Fibroblast of upper back skin (primary cell): ENCODE measurements at places on chromosomes 1 and 21.

DNA sequence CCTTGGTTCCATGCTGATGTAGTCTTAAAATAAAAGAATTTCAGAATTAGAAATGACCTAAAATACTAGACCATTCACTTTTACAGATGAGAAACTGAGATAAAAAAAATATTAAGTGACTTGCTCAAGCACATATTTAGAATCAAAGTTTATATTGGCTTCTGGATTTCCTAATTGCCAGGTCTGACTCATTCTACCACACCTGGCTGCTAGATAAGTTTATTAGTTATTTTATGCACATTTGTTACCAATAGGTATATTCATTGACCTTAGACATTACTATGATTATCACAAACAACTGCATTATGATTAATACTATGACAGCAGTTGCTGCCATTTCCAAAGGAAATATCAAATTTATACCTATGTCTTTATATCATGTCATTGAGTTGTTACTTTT, 497.5 kb downstream of the RWDD3 start:
- no peak for DNase-seq

GRCh38 chr1:110610084-110610483, 3.9 kb upstream of the KCNA2 start:
- DNase-seq = no peak

DNA sequence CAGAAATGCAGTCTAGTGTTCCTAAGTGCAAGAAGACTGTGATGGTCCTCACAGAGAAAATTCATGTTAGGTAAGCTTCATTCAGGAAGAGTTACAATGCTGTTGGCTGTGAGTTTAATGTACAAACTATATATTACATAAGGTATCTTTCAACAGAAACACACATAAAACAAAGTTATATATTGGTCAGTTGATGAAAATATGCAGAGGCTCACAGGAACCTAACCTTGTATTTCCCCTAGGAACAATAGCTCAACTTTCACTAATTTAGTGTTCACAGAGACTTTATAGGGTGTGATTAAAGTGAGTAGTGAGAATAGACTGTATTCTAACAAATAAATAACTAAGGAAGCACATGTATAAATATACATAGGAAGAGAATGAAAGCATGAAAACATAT, 676.9 kb upstream of the ADGRL4 start:
- no peak for DNase-seq

DNA sequence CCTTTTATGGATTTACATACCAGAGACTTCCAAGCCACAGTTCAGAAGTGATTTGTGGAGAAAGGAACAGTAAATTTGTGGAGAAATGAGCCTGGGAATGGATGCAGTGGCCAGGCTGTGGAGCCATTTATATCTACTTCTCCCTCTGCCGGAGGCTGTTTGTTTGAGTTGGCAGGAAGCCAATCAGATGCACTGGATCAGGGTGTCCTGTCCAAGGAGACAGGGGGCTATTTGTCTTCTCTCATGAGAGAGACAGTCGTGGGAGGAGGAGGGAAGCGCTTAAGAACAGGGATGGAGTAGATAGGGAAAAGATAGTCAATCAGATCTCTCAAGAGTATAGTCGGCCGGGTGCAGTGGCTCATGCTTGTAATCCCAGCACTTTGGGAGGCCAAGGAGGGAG, 2.8 kb upstream of the HAPLN2 start:
- peak; percentile 43 for DNase-seq

GRCh38 chr1:214006845-214007244, 19.1 kb downstream of the PROX1 start:
- DNase-seq = no peak

DNA sequence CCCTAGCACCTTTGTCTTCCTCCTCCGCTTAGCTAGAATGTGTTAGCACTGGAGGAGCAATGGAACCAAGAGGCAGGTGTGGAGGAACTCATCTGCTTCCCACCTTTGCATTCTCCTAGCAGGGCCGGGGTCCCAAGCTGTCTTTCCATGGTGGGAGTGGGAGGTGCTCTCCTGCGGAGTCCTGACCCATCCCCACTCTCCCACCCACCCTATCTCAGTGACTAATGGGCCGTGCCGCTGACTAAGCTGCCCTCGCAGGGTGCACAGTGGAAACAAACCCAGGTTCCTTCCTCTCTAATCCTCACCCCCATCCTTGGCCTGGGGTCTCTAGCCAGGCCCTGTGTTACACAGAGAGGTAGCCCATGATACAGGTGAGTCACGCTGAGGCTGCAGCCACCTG, 177.5 kb downstream of the HIVEP3 start:
- no peak for DNase-seq

DNA sequence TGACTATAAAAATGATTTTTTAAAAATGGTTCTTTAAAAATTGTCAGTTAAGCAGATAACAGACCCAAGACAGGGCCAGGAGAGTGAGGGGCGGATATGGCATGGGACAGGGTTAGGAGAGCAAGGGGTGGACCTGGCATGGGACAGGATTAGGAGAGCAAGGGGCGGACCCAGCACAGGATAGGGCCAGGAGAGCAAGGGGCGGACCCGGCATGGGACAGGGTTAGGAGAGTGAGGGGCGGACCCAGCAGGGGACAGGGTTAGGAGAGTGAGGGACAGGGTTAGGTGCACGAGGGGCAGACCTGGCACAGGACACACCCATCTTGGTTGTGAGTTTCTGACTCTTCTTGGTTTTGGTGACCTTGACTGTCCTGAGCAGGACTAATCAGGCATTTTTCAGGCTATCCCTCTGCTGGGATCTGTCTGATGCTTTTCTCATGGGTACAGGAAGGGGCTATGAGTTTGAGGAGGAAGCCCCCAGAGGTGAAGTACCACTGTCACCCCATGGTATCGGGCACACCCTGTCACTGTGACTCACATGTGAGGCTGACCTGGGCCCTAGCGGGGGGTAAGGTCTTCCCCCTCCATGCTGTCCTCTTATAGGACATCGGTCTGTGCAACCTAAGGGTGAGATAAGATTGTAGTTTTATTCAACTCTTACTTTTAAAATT, 159.0 kb upstream of the COL6A1 start:
- DNase-seq = no peak

- no peak for DNase-seq
Measured at GRCh38 chr1:24186711-24186992, 437 bp downstream of the IFNLR1 start.

DNA sequence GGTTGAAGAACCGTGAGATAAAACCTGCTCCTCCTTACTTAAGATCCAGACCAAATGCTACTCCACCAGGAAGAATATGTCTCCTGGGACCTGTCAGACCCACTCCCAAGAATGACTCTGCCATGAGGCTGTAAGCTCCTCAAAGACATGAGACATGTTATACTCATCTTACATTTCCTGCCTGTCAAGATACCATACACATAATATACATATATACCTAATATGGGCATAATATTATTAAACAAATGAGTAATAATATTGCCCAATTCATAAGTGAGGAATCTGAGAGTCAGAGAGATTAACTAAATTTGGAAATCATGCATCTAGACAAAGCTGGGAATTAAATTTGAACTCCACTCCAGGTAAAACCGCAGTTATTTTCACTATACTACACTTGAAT, 634.9 kb downstream of the LMO4 start:
- peak; percentile 90 for DNase-seq

- peak; percentile 36 for DNase-seq
Measured at GRCh38 chr1:220426989-220427388, 100.9 kb upstream of the MARK1 start.

DNA sequence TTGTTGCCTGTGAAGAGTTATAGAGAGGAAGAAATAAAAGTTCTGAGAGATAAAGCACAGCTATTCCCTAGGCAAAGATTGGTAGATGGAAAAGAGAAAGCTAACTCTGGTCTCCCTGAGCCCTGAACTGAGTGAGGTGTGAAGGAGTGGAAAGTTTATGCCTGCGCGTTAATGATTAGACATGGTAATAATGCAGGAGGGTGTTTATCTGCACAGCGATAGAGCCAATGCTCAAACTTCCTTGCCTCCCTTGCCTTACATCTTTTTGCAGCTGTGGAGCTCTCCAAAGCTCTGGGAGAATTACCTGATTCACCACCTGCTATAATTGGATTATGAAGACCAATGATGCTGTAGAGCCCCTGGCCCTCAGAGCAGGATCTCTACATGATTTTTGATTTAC, 32.8 kb upstream of the CHRM3 start:
- DNase-seq = no peak

- DNase-seq = peak; percentile 41
Measured at GRCh38 chr1:153697191-153698019, 18.9 kb downstream of the NPR1 start.

GRCh38 chr1:230026572-230026971, 40.5 kb upstream of the GALNT2 start:
- DNase-seq = no peak

DNA sequence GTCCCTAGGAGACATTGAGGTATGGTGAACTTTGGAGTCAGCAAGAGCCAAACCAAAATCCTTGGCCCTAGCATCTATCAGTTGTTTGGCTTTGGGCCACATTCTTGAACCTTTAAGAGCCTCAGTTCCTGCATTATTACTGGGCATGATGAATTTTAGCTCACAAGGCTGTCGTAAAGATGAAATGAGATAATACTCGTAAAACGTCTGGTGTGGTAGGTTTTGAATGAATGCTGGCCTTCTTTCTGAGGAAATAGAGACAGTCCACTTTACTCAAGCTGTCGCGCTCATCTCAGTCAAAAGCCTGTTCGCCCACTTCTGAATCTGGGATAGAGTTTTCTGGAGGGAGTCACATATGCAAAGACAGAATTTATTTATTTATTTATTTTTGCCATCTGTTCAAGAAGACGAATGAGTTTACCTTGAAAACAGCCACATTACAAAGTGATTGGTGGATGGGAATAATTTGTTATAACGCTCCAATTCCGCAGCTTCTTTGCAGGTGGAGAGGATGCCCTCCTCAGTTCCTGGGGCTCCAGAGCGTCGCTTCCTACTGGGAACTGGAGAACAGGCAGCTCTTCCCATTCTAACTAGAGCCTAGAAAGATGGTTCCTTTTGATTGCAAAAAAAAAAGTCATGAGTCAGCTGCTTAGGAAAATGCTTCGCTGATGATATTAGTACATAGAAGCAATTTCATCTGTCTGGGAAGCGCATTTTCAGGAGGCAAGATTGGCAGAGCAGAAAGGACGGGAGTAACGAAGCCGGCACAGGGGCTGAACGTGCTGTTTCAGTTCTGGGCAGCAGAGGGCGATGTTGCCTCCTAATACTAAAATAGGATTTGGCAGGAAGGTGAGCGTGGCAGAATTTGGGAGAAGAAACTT, 49.9 kb upstream of the CYP2J2 start:
- DNase-seq = peak; percentile 53

- DNase-seq = no peak
Measured at GRCh38 chr1:61962631-61963030, 220.4 kb downstream of the PATJ start.

- no peak for DNase-seq
Measured at GRCh38 chr1:21344098-21344749, 54.0 kb upstream of the ECE1 start.

DNA sequence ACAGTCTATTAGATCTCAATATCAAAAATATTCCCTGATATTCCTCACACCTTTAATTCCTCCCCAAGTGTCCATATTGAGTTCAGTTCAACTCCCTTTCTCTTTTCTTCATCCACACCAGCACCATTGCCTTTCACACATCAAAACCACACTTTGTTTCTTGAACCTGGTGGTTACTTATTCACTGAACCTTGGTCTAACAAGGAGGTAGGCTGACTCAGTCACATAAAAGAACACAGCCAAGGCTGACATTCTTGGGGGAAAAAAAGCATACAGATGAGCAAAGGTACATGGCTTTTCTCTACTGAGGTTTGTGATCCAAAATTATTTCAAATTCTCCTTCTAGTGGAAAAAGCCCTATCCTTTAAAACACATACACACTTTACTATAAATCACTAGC, 131.7 kb upstream of the USH2A start:
- no peak for DNase-seq

GRCh38 chr21:46035809-46036695, 54.5 kb downstream of the COL6A1 start:
- peak; percentile 94 for DNase-seq

GRCh38 chr1:201481761-201482493, 12.9 kb upstream of the PHLDA3 start:
- peak; percentile 77 for DNase-seq

DNA sequence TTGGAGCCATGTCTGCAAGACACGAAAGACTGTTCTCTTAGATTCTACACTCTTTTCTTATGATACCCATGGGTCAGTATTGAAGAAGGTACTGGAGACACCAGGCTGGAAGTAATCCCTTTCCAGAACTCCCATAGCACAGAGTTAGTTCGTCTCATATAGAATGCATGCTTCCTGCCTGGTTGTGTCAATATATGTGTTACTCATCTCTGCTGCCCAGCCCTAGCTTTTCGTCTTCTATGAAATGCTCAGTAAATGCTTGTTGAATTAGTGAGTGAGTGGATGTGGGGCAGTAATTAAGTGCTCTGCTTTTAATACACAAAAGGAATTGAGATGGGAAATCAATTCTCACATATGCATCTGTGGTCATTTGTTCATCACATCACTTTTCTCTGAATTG, 32.1 kb downstream of the ADCY10 start:
- DNase-seq = peak; percentile 24

GRCh38 chr1:211200311-211200710, 58.9 kb upstream of the RCOR3 start:
- DNase-seq = no peak

- DNase-seq = no peak
Measured at GRCh38 chr1:149848340-149849110, 50.8 kb upstream of the BOLA1 start.

DNA sequence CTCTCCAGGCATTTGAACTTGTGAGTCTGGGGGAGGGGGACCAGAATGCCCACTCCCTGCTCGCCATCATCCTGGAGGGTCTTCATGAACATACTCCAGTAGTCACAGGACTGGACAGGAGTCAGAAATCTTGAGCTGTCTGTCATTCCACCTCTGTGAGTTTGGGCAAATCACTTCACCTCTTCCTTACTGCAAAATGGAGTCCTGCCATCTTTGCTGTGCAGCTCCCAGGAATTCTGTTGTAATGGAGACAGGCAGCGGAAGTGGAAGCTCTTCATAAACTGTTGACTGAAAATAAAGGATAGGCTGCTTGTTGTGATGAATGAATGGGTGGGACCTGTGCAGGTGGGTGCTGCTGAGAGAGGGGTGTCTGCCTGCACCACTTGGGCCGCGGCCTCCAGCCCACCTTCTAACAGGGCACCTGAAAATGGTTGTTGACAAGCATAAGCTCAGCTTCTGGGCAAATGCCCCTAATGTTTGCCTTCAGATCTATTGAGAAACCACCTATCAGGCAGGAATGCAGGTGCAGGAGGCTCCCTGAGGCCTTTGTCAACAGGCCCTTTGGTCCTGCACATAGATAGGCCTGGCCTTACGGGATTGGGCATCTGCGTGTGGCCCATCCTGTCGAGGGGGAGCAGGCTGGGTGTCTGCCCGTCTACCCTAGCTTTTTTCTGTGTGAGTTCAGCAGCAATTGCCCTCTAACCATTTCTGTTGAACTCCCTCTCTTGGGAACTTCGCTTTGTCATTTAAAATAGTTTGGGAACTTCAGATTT, 321.0 kb downstream of the RPS6KC1 start:
- no peak for DNase-seq

GRCh38 chr1:208510192-208510952, 266.2 kb upstream of the PLXNA2 start:
- DNase-seq = peak; percentile 79

- peak; percentile 23 for DNase-seq
Measured at GRCh38 chr1:38586993-38587646, 272.5 kb downstream of the RRAGC start.

- no peak for DNase-seq
Measured at GRCh38 chr1:26664802-26665201, 31.0 kb upstream of the ARID1A start.
